ENCODE measurements at places on chromosomes 7 and 10.

- DNase-seq: no peak
Measured at GRCh38 chr10:62597226-62597625, 207.3 kb upstream of the ADO start.

GRCh38 chr7:17405786-17406185 lies 107.3 kb downstream of the AHR start:
- DNase-seq: no peak

- DNase-seq: no peak
Measured at GRCh38 chr10:17368708-17369272, 85.6 kb downstream of the ST8SIA6 start.

DNA sequence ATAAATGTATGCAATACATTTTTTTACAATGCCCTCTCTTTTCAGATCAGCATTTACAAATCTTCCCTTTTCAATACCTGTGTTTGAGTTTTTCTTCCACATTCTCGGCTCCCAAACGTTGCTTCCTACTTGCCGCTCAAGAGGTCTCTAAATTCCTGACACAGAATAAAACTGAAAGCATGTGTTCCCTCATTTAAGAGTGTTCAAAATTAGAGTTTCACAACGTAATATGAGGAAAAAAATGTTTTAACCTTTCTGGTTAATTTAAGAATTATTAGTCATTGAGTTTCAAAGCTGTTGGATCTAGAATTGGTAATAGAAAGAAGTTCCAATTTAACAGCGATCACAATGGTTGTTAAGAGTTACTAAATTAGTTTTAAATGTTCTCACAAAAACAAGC lies 100.4 kb downstream of the ARID5B start:
- no peak for DNase-seq

GRCh38 chr7:118801366-118801765 lies 576.9 kb downstream of the ANKRD7 start:
- DNase-seq: no peak

GRCh38 chr10:69584624-69585023 lies 11.4 kb upstream of the NEUROG3 start:
- no peak for DNase-seq

GRCh38 chr7:86598311-86598710 lies 45.4 kb upstream of the GRM3 start:
- DNase-seq: no peak

- no peak for DNase-seq
Measured at GRCh38 chr7:32489788-32490126, 423 bp downstream of the LSM5 start.

DNA sequence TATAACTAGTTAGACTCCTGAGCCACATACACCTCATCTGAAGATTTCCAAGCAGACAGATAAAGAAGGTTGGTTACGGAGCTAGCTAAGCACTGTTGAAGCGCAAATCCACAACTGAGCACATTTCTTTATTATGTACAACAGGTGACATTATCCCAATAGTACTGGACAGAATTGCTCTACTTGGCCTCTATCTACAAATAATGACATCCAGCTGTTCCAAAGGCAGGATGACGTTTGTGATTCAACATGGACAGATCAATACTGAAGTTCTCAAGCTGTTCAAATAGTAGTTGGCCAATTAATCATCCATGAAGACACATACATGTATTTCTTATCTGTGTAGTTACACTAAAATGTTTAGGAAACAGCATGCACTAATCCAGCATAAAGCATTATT lies 101.0 kb downstream of the UBE2H start:
- DNase-seq: no peak

GRCh38 chr7:105256761-105257231 lies 131.9 kb downstream of the SRPK2 start:
- DNase-seq: no peak

DNA sequence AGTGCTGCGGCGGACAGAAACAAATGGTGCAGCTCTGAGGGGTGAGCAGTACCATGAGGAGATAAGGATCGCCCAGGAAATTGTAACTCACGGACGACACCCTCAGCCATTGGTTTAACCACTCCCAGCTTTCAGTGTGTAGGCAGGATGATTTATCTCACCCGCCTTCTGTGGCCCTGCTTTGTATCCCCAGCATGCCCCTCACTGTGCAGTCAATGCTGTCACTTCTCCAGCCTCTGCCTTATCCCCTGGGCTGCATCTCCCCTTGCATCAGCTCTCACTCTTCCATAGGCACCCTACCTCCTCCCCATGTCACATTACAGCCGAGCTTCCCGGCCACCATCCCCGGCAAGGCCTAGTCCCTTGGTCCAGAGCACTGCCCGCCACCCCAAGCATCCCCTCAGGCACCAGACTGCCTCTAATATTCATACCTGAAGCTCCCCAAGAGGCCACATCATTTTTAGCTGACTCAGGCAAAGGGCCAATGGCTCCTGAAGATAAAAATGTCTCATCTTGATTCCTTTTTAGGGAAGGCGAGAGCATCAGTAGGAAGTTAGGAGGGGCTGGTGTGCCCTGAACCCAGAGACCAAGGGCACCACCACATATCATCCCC lies 77.1 kb downstream of the CARD11 start:
- DNase-seq: no peak

DNA sequence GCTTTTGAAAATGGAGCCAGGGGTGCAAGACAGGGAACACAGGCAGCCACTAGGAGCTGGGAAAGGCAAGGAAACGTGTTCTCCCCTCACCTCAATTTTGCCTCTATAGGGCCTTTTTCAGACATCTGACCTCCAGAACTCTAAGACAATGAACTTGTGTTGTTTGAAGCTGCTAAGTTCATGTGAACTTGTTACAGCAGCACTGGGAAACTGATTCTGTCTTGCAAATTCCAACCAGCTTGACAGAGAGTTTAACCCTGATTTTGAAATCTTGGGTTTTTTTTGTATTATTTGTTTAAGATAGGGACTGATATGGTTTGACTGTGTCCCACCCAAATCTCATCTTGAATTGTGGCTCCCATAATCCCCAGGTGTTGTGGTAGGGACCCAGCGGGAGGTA lies 852.9 kb downstream of the LRMDA start:
- DNase-seq: no peak

GRCh38 chr10:79048639-79049550 lies 19.9 kb upstream of the ZMIZ1 start:
- DNase-seq: no peak

DNA sequence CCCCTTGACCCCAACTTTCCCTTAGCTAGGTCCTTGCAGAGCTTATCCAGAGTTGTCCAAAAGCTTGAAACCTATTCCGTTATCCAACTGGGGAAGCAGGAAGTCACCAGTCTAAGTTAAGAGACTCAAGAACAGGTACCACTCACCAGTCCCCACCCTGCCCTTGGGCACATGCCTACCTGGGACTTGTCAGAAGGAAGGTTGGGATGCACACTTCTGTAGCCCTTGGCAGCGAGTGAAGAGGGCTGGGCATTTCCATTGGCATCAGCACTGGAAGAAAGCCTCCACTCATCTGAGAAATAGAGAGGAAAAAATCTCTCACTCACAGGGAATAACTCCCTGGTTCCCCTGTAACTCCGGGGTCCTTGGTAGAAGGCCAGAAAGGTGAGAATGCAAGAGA lies 131.0 kb upstream of the PDLIM1 start:
- no peak for DNase-seq

- DNase-seq: no peak
Measured at GRCh38 chr10:3467052-3467951, 294.7 kb upstream of the PITRM1 start.

DNA sequence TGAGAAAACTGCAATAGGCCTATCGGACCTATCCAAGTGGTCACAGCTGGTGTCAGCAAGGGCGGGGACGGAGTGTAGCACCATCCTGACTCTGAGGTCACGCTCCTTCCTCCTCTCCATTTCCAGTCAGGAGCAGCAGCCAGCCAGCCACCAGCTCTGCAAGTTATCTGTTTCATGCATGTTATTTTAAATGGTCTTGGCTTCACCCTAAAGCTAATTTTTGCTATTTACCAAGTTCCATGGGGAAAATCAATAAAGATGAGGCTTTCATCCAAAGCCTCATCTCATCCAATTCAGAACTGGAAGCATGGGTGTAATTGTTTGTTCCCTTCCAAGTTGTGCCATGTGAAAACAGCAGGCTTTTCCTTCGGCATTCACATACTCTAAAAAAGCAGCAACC lies 49.3 kb downstream of the ICA1 start:
- no peak for DNase-seq

DNA sequence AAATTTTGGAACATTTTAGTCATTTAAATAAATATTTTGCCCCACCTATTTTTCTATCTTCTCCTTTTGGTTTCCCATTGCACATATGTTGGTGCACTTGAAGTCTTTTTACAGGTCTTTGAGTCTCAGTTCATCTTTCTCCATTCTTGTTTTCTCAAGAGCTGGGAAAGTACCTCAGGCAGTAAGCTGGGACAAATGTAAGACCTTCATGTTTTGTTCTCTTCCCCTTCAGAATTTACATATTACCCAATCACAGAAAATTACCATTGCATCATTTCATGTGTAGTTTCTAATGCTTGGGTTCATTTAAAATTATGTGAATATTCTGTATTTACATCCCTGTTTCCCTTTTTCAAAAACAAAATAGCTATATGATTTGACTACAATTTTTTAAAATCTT lies 1150.0 kb upstream of the POT1 start:
- no peak for DNase-seq

GRCh38 chr10:53534428-53534827 lies 761.8 kb upstream of the MBL2 start:
- no peak for DNase-seq

GRCh38 chr10:91082447-91082846 lies 138.0 kb upstream of the PCGF5 start:
- DNase-seq: no peak

DNA sequence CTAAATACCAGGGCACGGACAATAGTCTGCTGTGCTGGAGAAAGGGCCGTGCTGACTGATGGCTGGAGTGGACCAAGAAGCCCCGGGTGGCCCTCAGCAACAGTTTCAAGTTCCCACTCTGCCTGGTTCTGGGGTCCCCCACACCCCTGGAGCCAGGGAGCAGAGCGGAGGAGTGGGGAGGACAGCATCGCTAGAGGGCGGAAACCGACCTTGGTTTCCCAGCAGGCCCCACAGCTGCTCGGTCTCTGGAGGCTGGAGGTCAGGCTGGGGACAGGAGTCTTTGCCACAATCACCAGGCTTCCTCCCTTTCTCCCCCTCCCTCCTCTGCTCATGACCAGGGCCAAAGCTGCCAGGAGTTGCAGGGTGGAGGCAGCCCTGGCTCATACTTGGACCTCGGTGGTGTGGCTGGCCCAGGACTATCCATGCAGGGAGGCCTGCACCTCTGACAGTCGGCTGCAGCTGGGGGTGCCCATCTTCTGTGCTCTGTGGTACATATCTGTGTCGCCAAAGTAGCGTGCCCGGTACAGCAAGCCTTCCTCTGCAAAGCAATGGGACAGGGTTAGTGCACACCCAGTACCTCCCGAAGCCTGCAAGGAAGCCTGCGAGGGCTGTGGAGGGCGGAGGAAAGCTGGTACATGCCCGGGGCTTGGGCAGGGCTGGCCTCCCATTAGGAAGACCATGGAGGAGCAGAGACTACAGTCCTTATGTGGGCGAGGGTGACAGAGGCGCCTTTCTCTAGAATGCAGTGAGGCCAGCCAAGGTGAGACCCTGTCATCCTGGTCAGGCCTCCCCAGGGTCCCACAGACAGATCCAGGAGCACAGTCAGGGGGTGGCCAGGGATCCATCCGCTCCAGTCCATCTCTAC lies 19.1 kb downstream of the DNAJB12 start:
- DNase-seq: peak; percentile 52

GRCh38 chr7:157981778-157982177 lies 605.8 kb downstream of the PTPRN2 start:
- no peak for DNase-seq

DNA sequence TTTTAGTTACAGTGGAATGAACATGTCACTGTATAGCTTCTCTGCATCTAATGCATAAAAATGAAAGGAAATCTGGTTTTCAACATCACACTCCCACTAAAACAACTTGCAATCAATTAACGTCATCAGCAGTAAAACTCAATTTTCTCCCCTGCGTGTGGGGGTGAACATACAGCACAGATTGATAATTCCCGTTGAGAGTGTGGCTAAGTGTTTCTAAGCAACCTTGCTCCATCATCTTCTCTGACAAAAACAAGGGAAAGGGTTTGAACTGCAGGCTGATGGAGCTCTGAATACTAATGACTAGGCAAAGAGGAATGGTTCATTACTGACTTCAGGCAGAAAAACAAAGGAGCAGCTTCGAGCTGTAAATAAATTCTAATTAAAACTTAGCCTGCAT lies 238.3 kb downstream of the PARD3 start:
- DNase-seq: no peak

DNA sequence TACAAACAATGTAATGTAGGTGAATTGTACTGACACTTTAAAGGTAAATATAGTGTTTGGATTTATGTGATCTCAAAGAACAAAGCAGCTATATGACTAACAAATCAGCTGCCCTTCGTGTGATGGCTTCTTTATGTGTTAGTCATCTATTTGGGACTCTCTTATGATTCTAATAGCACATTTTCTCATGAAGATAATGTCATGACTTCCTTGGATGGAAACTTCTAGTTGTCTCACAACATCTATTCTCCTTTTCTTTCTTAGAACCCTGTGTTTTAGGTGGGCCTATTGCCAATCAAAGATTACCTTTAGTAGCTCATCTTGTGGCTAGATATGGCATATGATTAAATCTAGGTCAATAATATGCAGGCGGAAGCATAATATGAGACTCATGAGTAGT lies 45.0 kb downstream of the TMEM106B start:
- DNase-seq: no peak

GRCh38 chr10:26481914-26482550 lies 43.9 kb downstream of the APBB1IP start:
- DNase-seq: no peak

DNA sequence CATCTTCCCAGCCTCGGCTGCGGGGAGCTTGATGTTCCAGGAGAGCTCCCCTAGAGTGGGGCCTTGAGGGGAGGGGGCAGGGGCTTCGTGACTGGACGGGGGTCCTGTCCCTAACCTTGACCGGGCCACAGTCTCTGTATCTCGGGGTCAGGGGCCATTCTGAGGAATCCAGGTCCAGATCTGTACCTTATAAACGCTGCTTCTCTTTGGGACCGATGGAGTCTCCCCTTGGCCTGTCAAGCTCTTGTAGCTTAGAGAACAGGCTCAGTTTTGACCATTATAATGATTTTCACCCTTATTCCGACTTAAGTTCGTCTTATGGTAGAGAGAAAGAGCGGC lies 831 bp downstream of the ZKSCAN5 start:
- DNase-seq: no peak

- no peak for DNase-seq
Measured at GRCh38 chr10:30688456-30688855, 58.9 kb upstream of the LYZL2 start.

DNA sequence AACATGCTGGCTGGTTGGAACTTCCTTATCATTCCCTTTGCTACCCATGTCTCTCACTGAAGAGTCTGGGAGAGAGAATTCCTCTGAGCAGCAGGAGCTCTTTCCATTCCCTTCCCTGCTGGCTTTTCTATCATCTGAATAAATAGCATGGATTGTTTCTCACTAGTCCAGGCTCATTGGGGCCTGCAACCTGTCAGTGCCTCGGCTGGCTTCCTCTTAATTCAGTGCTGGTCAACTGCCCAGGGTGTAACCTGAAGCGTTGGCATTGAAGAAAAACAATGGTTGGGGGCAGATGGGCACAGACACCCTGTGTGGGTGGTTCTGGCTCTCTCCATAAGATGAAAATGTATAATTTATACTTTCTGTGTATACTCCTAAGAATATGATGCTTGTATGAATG lies 155.6 kb downstream of the ANLN start:
- no peak for DNase-seq
